ENCODE measurements at places on chromosomes 4 and X.
A peak's percentile ranks its signal among the peaks of the same experiment; 100 is the strongest.

- no peak for DNase-seq
These were observed 99.6 kb upstream of the AFAP1 start for GRCh38 chr4:8039290-8039689.

GRCh38 chr4:142021761-142022160 lies 385.4 kb downstream of the IL15 start:
- DNase-seq = no peak

- DNase-seq = no peak
These were observed 19.9 kb downstream of the MAGEB17 start for GRCh38 chrX:16187024-16187760.

GRCh38 chr4:119296356-119296755 lies 25.6 kb downstream of the FABP2 start:
- no peak for DNase-seq

DNA sequence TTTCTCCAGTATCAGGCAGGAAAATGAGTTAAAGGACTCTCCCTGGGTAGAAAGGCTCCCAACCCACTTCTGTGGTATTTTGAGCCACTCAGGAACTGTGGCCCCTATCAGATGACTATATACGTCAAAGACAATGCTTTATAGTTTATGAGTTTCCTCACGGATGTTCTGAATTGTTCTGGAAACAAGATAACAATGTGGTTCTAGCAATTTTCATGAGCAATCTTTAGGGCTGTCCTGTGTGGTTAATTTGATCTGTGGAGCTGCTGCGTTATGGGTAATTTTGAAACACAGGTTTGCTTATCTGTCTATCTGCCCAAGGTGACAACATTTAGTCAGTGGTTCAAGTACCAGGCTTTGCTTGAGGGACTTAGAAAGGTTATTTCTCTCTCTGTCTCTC lies 46.7 kb upstream of the IL2 start:
- DNase-seq = no peak

DNA sequence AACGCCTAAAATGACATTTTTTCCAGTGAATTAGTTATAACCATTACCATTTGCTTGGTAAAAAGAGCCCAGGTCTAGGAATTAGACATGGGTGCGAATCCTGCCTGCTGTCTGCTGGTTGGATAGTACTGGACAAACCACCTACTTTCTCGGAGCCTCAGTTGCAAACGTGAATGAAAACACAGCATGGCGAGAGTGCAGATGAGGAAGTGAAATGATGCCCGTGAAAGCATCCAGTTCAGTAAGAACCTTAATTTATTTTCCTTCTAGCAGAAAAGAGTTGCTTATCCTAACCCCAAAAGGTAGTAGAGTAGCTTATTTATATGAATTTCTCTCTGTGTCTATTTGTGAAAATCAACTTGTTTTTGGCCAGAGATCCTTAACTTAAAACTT lies 171.4 kb upstream of the GALNT7 start:
- DNase-seq = no peak

DNA sequence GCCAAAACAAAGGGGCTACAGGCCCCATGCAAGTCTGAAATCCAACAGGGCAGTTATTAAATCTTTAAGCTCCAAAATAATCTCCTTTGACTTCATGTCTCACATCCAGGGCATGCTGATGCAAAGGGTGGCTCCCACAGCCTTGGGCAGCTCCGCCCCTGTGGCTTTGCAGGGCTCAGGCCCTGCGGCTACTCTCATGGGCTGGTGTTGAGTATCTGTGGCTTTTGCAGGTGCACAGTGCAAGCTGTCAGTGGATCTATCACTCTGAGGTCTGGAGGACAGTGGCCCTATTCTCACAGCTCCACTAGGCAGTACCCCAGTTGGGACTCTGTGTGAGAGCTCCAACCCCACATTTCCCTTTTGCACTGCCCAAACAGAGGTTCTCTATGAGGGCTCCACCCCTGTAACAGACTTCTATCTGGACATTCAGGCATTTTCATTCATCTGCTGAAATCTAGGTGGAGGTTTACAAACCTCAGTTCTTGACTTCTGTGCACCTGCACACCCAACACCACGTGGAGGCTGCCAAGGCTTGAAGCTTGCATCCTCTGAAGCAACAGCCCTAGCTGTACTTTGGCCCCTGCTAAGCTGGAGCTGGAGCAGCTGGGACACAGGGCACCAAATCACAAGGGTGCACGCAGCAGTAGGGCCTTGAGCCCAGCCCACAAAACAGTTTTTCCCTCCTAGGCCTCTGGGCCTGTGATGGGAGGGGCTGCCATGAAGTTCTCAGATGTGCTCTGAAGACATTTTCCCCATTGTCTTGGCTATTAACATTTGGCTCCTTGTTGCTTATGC lies 154.8 kb upstream of the PDE5A start:
- no peak for DNase-seq

- DNase-seq = no peak
These were observed 7.8 kb upstream of the WDR1 start for GRCh38 chr4:10124167-10124930.

DNA sequence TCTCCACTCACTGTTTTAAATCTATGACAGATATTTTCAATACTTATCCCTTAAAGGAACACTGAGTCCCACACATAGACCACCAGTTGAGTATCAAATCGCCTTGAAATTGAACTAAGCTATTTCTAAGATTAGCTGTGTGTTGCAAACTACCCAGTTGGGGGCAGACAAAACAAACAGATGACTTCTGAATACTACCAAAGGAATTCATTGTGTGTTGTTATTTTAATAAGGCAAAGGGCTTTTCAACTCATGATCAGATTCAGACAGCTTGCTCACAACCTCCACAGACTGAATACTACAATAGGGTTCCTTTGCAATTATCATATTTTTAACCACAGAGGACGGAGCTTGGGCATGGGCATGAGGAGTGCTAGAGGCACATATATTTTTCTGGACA lies 283.0 kb upstream of the GPC4 start:
- no peak for DNase-seq

GRCh38 chr4:131509521-131509920 lies 1639.6 kb upstream of the PCDH10 start:
- DNase-seq = no peak

- no peak for DNase-seq
These were observed 44.2 kb downstream of the ABHD18 start for GRCh38 chr4:128009428-128009827.

GRCh38 chr4:122636697-122637096 lies 15.8 kb upstream of the IL21 start:
- no peak for DNase-seq

- DNase-seq = no peak
These were observed 53.3 kb downstream of the NFKB1 start for GRCh38 chr4:102554482-102554881.

GRCh38 chr4:152573861-152574260 lies 38.0 kb upstream of the FBXW7 start:
- DNase-seq = no peak

DNA sequence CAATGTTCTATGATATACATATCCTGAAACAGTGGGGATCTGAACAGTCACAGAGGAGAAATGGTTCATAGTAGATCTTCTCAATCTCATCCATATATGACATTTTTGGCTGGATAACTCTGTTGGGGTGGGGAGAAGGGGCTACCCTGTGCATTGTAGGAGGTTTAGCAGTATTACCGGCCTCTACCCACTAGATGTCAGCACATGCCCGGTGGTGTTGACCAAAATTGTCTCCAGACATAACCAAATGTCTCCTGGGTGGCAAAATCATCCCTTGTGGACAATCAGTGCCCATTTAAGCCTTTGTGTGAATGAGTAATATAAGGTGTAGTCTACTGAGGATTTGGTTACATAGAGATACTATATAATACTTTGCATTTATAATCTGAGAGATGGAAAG lies 89.9 kb downstream of the PLS3 start:
- DNase-seq = peak; percentile 2

- DNase-seq = no peak
These were observed 18.4 kb downstream of the HMX1 start for GRCh38 chr4:8853249-8853648.

DNA sequence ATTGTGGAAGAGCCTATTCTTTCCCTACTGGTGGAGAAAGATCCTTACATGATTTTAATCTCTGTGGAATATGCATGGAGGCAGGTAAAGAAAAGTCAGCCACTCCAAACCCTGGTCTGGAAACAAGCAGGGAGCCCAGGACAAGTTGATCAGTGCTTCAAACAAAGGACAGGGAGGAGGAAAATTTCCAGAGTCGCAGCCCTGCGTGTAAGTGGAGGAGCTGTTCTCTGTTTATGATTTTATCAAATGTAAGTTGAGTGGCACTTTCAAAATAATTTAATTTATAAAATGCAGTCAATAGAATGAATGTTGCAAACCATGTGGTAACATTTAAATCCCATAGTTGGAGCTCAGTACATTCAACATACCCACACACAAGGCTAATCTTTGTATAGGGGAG lies 57.0 kb downstream of the SLC34A2 start:
- DNase-seq = no peak

GRCh38 chr4:8069102-8069752 lies 89.4 kb downstream of the ABLIM2 start:
- DNase-seq = no peak

- DNase-seq = no peak
These were observed 75.9 kb downstream of the NAA11 start for GRCh38 chr4:79249881-79250503.
